ENCODE measurements at places on chromosomes 1 and 21. TPM values are rescaled to one million over a fixed set of nuclear protein-coding genes. Genes with fewer than 3 reads are reported as not detected.

- H3K4me3 ChIP-seq: no peak overlapping the region
- no peaks in the 10 kb centered on the region for H3K4me1 ChIP-seq
- H3K27ac ChIP-seq: no peak overlapping the region
- H3K27me3 ChIP-seq: no peaks in the 10 kb centered on the region
Observed at GRCh38 chr21:23101111-23101510, 2102.9 kb downstream of the NCAM2 start.

GRCh38 chr1:180221462-180221861, 8.6 kb upstream of the LHX4 start:
- H3K27ac ChIP-seq: no peak overlapping the region
- no peak overlapping the region for H3K4me3 ChIP-seq
- H3K27me3 ChIP-seq: peaks cover 70% of the 10 kb centered on the region
- peaks cover 7% of the 10 kb centered on the region for H3K36me3 ChIP-seq
- DNase-seq: no peak

DNA sequence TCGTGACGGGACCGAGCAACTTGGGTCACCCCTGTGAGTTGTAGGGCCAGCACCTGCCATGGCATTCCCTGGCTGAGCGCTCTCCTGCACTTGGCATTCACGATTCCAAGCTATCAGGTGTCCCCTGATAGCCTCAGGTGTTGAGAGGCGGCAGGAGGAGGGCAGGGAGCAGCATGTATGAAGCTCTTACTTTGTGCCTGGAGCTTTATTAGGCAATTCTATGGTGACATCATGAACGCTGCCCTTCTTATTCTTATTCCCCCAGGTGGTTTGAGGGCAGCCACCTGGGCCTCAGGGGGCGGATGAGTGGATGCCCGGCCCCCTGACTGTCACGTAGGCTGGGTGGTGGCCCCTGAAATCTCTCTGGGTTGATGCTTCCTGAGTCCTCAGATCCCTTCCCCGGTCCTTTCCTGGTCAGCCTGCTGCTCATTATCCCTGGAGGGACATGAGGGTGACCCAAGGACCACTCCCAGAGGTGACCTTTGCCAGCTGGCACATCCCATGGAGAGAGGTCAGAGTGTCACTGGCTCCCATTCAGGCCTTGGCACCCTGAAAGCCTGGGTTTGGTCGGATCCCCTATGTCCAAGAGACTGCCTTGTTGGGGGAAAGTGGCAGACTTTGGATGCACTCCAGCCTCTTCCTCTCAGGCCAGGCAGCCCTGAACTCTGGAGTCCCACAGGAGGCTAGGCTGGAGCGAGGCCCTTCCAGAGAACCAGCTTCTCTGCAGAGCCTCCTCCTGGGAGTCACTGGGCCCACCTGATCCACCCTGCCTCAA, 51.9 kb downstream of the SPSB1 start:
- H3K4me3 ChIP-seq: no peak overlapping the region
- no peak for DNase-seq
- H3K27me3 ChIP-seq: no peaks in the 10 kb centered on the region
- H3K4me1 ChIP-seq: peaks cover under 1% of the 10 kb centered on the region
- H3K36me3 ChIP-seq: peaks cover 5% of the 10 kb centered on the region

DNA sequence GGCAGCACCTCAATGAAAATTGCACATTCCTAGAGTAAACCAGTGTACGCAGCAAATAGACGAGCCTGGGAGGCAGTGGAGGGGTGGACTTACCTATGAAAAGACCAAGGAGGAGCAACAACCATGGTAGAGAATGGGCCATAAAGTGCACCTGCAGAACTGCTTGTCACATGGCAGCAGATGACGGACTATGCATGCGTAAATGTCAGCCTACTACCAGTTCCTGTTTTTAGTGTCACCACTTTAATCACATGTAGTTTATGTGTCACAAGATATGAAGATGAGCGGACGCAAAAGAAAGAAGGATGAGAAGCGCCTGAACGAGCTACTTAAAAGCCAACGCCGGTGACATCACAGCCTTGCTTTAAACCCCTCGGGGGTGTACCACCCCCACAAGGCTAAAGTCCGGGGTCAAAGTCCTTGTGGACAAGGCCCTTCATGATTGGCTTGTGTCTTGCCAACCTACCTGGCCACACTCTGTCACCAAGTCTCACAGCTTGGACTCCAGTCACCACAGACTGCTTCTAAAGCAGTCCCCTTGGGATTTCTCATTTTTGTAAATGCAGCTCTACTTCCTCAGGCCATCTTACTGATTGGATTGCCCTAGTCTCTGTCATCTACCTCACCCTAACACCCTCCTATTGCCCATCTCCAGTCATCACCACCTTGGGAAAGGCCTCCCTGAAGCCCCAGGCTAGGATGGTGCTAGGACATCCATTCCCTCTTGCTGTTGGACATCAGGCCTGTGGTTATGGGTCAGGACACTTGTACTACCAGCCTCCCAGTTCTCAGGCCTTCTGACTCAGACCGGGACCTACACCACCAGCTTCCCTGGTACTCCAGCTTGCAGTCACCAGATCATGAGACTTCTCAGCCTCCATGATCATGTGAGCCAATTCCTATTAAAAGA, 6.0 kb upstream of the LY9 start:
- H3K27ac ChIP-seq: no peak overlapping the region
- no peak for DNase-seq
- no peaks in the 10 kb centered on the region for H3K36me3 ChIP-seq
- H3K27me3 ChIP-seq: no peaks in the 10 kb centered on the region
- H3K4me3 ChIP-seq: no peak overlapping the region
- H3K4me1 ChIP-seq: no peaks in the 10 kb centered on the region

DNA sequence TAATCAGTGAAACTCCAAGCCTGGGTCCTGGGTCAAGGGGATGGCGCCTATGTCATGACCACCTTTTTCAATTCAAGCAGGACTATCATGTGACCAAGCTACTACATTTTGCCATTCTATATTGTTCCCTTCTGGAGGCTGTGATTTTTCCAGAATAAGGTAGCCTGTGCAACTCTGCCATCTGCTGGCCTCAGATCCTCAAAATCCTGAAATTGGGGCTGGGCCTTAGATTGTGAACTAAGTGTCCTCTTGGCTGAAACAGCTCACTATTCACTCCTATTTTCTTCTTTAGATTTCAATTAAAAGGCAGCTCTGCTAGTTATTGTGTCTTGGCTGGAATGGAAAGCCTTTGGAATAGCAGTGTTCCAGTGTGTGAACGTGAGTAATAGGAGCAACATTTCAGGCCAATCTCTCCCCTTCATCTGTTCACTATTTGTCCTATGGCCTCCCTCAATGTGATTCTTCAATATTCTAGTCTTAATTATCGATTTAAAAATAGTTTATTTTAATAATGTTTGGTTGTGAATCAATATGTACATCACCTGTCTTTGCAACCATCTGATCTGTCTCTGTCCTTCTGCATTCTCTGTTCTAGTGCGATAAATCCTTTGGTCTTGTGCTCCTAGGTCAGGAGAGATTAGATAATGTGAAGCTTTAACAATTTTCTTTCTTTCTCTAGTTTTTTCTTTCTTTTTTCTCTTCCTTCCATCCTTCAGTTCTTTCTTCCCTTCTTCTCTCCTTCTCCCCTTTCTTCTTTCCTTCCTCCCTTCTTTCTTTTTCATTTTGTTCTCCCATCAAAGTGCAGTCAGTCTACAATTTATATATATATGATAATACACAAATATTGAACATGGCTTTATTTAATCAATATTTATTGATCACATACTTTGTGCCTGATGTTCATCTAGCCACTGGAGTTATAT, 69.8 kb downstream of the CR1 start:
- no peak overlapping the region for H3K4me3 ChIP-seq
- peak; percentile 39 for DNase-seq
- H3K27ac ChIP-seq: no peak overlapping the region
- peaks cover 9% of the 10 kb centered on the region for H3K27me3 ChIP-seq

DNA sequence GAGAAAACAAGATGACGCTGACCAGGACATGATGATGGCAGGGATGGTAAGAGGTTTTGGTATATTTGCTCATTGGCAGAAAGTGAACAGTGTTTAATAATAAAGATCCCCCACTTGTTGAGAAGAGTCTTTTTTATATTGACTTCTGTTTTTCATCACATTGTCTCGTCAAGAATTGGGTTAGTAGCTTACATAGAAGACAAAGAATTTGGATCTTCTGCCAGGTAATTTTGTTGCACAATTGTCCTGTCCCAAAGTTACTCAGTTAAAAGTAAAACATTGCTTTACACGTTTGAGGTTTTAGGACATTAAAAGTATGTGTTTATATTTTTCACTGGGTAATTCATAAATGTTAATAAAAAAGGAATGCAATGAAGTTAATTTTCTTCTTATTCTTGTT, 48.3 kb upstream of the LAMC2 start:
- H3K4me1 ChIP-seq: peaks cover 25% of the 10 kb centered on the region
- no peak overlapping the region for H3K4me3 ChIP-seq
- H3K36me3 ChIP-seq: peaks cover 95% of the 10 kb centered on the region
- H3K27me3 ChIP-seq: no peaks in the 10 kb centered on the region
- peak overlapping the region; percentile 12 for H3K27ac ChIP-seq
- no peak for DNase-seq

GRCh38 chr1:40651138-40651857, 14.2 kb downstream of the RIMS3 start:
- peak; percentile 22 for DNase-seq
- H3K27ac ChIP-seq: no peak overlapping the region
- H3K4me1 ChIP-seq: no peaks in the 10 kb centered on the region
- H3K27me3 ChIP-seq: no peaks in the 10 kb centered on the region

DNA sequence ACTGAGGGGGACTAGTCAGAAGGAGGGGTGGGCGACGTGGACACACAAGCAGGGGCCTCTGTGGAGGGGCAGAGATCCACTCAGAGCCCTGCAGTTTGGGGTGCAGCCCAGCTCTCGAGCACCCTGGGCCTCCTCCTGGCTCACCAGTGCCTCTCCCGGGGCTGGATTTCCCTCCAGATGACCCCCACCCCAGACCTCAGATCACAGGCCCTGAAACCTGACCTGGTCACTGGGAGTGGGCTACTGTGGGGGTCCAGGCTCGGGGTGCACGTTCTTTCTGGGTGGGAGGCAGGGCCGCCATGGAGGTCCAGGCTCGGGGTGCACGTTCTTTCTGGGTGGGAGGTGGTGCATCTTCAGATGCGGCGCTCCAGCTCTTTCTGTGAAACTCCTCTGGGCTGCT, 10.3 kb upstream of the LHX4 start:
- peaks cover 7% of the 10 kb centered on the region for H3K36me3 ChIP-seq
- peaks cover 57% of the 10 kb centered on the region for H3K27me3 ChIP-seq
- no peak overlapping the region for H3K27ac ChIP-seq
- H3K4me3 ChIP-seq: no peak overlapping the region
- DNase-seq: no peak

DNA sequence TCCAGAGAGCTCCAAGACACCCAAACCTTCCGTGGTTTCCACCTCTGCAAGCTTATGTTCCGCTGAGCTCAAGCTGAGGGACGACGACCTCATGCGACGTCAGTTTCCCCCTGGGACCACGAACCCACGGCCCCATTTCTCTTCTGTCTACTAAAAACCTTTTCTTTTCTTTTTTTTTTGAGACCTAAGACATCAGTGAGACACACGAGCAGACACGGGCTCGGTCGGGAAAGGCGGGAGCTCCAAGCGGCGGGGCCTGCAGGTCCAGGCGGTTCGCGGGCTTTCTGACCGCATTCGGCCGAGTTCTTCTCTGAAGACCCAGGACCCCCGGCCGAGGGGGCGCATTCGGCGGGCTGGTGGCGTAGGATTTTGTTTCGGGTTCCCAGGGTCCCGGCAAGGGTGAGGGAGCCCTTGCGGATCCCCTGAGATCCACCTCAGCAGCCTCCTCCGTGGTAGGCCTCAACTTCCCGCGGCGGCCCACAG, 402 bp downstream of the C21orf58 start:
- H3K27me3 ChIP-seq: no peaks in the 10 kb centered on the region
- peak overlapping the region; percentile 83 for H3K27ac ChIP-seq
- H3K4me1 ChIP-seq: peaks cover 27% of the 10 kb centered on the region
- H3K36me3 ChIP-seq: peaks cover 61% of the 10 kb centered on the region
- H3K4me3 ChIP-seq: peak overlapping the region; percentile 81

DNA sequence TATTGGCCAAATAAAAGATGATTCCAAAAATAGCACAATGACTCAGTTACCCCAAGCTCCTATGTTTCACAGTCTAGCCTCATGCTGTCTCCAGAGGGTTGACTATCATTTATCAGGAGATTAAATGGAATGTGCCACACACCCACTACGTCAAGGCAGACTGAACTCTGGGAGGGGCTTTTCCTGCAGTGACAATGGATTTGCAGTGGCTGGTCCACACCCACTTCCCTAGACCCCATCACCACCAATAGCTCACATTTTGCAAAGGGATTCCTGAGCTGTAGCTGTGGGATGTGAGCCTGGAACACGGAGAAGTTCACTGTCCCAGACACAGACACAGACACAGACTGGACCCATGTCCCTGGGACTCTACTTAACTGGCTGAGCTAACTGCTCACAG, 77.1 kb downstream of the HLCS start:
- no peak overlapping the region for H3K4me3 ChIP-seq
- no peaks in the 10 kb centered on the region for H3K36me3 ChIP-seq
- DNase-seq: no peak

GRCh38 chr1:234712891-234713305, 102.9 kb upstream of the IRF2BP2 start:
- peaks cover 31% of the 10 kb centered on the region for H3K4me1 ChIP-seq
- no peak overlapping the region for H3K27ac ChIP-seq
- no peaks in the 10 kb centered on the region for H3K27me3 ChIP-seq
- DNase-seq: no peak

- no peak overlapping the region for H3K27ac ChIP-seq
- no peaks in the 10 kb centered on the region for H3K36me3 ChIP-seq
- no peaks in the 10 kb centered on the region for H3K27me3 ChIP-seq
- H3K4me3 ChIP-seq: no peak overlapping the region
- DNase-seq: no peak
- H3K4me1 ChIP-seq: no peaks in the 10 kb centered on the region
Observed at GRCh38 chr1:80666073-80666472, 1134.7 kb upstream of the ADGRL2 start.

- H3K36me3 ChIP-seq: peaks cover 10% of the 10 kb centered on the region
- no peak overlapping the region for H3K4me3 ChIP-seq
- no peak for DNase-seq
- peaks cover 29% of the 10 kb centered on the region for H3K4me1 ChIP-seq
- no peak overlapping the region for H3K27ac ChIP-seq
Observed at GRCh38 chr1:203325418-203326091, 20.2 kb downstream of the BTG2 start.

CCDC30 gene
- 5.1 TPM for total RNA-seq

CFHR4 gene
- total RNA-seq: not detected

AMY1C gene
- total RNA-seq: not detected

KCNQ4 gene
- total RNA-seq: 0.92 TPM

UQCRHL gene
- total RNA-seq: 3.6 TPM

SERTAD4 gene
- 5.5 TPM for total RNA-seq

HES4 gene
- 51.3 TPM for total RNA-seq
